Spinal cord (tissue), 10 donors: ENCODE measurements at places on chromosomes 6 and 20. TPM values are rescaled to one million over a fixed set of nuclear protein-coding genes. Genes with fewer than 3 reads are reported as not detected.

DNA sequence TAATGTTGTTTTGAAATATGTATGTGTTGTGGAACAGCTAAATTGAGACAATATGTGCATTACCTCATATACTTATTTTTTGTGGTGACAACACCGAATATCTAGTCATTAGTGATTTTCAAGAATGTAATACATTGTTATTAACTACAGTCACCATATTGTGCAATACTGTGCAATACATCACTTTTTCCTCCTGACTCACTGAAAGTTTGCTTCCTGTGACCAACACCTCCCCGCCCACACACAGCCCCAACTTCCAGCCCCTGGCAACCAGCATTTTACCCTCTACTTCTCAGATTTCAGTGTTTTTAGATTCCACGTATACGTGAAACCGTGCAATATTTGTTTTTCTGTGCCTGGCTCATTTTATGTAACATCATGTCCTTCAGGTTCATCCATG, 627.9 kb downstream of the PRKN start:
- DNase-seq, result no peak
- H3K36me3 ChIP-seq, result no peaks in the 10 kb centered on the region
- no peak overlapping the region for H3K4me3 ChIP-seq
- no peak overlapping the region for H3K27ac ChIP-seq
- no peaks in the 10 kb centered on the region for H3K27me3 ChIP-seq

GRCh38 chr20:34112600-34113101, 608 bp upstream of the EIF2S2 start:
- H3K27ac ChIP-seq, result peak overlapping the region; percentile 95
- H3K4me1 ChIP-seq, result peaks cover 8% of the 10 kb centered on the region
- H3K4me3 ChIP-seq, result peak overlapping the region; percentile 94
- DNase-seq, result no peak
- H3K36me3 ChIP-seq, result peaks cover 8% of the 10 kb centered on the region

DNA sequence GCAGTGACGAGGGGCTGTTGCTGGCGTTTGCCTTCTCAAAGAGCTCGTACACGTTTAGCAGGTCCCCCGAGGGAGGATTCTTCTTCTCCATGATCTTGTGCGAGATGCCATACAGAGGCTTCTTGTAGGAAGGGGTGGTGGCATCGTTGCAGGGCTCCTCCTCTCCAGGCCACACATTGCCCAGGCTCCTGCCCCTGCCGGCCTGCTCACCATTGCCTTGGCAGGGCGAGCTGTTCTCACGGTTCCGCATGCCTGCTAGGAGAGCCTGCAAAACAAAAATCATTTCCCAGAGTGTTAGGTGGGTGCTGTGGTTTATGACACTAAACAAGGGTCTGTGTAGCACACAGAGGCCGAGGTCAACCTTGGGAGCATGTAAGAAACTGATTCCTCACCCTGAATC, 42.7 kb downstream of the MTRES1 start:
- H3K4me1 ChIP-seq, result no peaks in the 10 kb centered on the region
- peaks cover 38% of the 10 kb centered on the region for H3K36me3 ChIP-seq
- H3K27me3 ChIP-seq, result no peaks in the 10 kb centered on the region
- H3K27ac ChIP-seq, result no peak overlapping the region

DNA sequence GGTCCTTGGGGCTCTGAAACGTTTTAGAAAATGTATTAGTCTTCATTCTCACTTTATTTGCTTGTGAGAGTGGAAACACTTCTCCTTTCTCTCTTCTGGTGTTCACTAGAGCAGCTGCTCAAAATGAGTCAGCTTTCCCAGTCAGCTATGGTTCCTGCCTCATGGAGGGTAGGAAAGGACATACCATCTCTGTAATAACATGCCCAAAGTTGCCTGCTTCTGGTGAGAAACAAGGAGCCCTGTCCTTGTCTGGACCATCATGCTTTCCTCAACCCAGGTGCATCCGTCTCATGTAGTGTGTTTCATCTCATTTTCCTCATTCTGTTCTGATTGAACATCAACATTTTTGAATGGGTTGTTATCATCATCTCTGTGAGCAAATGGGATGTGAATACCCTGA, 17.1 kb upstream of the TINAG start:
- no peak overlapping the region for H3K4me3 ChIP-seq
- no peak for DNase-seq
- H3K36me3 ChIP-seq, result no peaks in the 10 kb centered on the region

DNA sequence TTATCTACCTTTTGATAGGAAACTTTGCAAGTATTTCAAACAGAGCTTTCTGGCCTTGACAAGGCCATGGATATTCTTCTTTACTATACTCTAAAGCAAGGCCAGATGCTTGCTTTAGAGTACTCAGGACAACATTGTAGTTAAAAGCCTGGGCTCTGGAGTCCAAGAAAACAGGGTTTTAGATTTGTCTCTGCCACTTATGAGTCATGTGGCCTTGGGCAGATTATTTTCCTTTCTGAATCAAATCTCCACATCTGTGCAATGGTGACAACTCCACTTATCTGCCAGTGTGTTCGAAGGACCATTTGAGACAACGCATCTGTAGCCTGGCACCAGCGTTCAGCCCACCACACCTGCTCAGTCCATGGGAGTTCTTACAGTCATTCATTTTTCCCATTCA, 265.9 kb upstream of the RIN2 start:
- H3K4me3 ChIP-seq, result no peak overlapping the region
- DNase-seq, result no peak
- no peak overlapping the region for H3K27ac ChIP-seq
- peaks cover 5% of the 10 kb centered on the region for H3K4me1 ChIP-seq

HNF4A gene
- 0.22 TPM for total RNA-seq

GRCh38 chr20:63330084-63330760, 30.9 kb downstream of the CHRNA4 start:
- DNase-seq, result no peak
- peaks cover 7% of the 10 kb centered on the region for H3K4me1 ChIP-seq
- H3K27me3 ChIP-seq, result no peaks in the 10 kb centered on the region
- H3K27ac ChIP-seq, result no peak overlapping the region
- H3K36me3 ChIP-seq, result peaks cover 67% of the 10 kb centered on the region

GRCh38 chr20:62665826-62666735, 23.8 kb downstream of the SLCO4A1 start:
- H3K27me3 ChIP-seq, result peaks cover 4% of the 10 kb centered on the region
- H3K36me3 ChIP-seq, result peaks cover 45% of the 10 kb centered on the region
- no peak for DNase-seq
- peaks cover 51% of the 10 kb centered on the region for H3K4me1 ChIP-seq
- H3K27ac ChIP-seq, result no peak overlapping the region

DNA sequence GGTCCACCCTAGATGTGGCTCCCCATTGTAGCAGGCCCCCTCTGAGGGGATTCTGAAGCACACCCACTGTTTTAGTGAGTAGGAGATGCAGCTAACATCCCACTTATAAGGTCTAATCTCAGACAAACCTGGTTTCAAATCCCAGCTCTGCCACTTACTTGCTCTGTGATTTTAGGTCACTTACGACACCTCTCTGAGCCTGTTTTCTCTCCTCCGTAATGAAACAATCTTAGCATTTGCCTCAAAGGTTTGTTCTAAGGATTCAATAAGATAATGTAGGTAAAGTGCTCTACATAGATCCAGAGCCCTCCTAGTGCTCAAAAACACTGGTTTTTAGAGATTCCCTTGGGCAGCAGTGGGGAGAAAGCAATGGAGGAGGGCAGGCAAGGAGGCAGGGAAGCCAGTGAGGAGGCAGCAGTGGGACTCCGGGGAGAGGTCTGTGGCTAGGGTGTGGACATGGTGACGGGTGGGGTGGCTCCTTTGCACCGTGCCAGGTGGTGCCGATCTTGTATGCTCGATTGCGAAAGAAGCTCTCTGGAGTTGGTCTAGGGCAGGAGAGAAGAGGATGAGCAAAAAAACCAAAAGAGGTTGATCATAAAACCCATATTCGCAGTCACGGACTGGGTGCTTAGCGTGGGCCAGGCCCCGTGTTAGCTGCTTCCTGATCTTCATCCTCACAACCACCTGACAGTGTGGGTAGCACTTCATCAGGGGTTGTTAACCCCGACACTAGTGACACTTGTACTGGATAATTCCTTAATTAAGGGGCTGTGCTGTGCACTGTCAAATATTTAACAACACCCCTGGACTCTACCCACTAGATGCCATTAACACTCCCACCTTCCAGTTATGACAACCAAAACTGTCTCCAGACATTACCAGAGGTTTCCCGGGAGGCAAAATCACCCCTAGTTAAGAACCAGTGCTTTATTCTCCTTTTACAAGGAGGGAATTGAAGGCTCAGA, 16.8 kb upstream of the PTGIS start:
- H3K27me3 ChIP-seq, result no peaks in the 10 kb centered on the region
- DNase-seq, result no peak
- no peaks in the 10 kb centered on the region for H3K36me3 ChIP-seq

DNA sequence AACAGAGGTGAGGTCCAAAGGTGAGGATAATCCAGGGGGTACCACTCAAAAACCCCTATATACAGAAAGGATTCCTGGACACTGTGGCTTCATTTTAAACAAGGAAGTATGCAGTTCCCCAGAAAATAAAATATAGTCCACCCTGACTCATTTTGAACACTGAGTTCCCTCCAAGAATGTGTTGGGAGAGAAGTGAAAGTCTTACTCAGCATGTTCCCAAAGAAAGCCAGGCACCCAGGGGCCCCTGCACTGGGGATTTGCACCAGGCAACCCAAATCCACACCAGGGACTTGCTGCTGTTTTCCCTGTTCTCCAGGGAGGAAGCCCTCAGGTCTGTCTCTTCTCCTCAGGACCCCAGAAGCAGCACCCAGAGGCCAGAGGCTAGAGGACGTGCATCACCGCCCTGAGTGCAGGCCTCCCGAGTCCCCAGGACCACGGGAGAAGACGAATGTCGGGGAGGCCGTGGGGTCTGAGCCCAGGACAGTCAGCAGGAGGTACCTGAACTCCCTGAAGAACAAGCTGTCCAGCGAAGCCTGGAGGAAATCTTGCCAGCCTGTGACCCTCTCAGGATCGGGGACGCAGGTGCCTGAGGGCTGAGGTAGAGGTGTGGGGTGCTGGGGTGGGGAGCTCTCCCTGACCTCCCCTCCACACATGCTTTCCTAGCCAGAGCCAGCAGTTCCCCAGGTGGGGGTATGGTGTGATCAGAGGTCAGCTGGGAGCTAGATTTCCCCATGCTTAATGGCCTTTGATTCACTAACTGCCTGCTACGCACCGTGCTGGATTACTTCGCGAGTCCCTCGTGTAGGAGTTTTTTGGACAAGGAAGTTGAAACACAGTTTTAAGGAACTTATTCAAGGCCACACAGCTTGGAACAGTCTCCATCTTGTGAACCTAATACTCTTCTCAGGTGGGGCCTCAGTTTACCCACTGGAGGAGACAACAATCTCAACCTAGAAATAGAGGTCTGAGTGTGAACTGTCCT, 3.3 kb downstream of the FGD2 start:
- H3K4me1 ChIP-seq, result peaks cover 7% of the 10 kb centered on the region
- H3K36me3 ChIP-seq, result no peaks in the 10 kb centered on the region
- H3K27me3 ChIP-seq, result no peaks in the 10 kb centered on the region
- no peak overlapping the region for H3K4me3 ChIP-seq

DNA sequence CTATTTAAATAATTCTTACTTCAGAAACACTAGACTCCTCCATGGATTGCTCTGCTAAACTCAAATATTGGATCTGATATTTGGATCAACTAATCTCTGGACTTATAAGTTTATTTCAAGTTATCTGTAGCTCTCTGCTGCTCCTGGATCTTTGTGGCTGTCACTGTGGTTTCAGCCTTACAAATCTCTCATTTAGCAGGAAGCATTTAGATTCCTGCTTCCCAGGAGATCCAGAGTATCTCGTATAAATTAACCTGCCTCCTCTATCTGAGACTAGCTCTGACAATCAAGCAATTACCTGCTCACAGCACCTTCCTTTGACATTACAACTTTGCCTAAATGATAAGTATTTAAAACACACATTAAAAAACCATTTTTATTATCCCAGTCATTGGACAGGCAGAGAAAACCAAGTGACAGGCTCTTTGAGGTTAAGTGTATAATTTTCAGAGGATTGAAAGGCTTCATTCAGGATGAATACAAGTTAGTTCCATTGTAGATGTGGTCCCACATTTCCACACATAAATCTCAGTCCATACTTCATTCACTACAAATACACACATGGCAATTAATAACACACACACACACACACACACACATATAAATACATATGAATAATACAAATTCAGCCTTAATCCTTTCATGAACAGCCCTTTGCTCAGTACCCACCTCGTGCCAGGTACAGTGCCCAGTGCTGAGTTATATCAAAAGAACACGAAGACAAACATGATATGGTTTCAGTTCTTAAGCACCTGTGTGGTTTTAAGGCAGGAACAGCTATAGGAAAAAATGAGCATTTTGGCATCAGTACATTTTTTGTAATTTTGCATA, 55.5 kb upstream of the PLCB1 start:
- H3K4me1 ChIP-seq, result no peaks in the 10 kb centered on the region
- no peaks in the 10 kb centered on the region for H3K36me3 ChIP-seq
- H3K27ac ChIP-seq, result no peak overlapping the region

SAMD3 gene
- 5.9 TPM for total RNA-seq

HLA-DRB5 gene
- 0.30 TPM for total RNA-seq
